ENCODE measurements at places on chromosomes 1 and 21. TPM values are rescaled to one million over a fixed set of nuclear protein-coding genes. Genes with fewer than 3 reads are reported as not detected.
A peak's percentile ranks its signal among the peaks of the same experiment; 100 is the strongest.

FNDC10 gene
- not detected for total RNA-seq

- DNase-seq, result no peak
Measured at GRCh38 chr1:101392552-101392951, 155.7 kb downstream of the S1PR1 start.

DNA sequence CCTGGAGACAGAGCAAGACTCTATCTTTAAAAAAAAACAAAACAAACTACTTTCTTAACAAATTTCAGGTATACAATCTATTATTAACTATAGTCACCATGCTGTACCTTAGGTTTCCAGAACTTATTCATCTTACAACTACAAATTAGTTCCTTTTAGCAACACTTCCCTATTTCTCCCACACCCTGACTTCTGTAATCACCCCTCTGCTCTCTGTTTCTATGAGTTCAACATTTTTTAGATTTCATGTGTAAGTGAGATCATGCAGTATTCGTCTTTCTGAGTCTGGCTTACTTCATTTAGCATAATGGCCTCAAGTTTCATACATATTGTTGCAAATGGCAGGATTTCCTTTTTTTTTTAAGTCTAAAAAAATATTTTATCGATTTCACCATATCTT lies 77.9 kb upstream of the LPGAT1 start:
- no peak for DNase-seq

GRCh38 chr1:3467096-3468036 lies 12.9 kb downstream of the ARHGEF16 start:
- DNase-seq, result no peak

DNA sequence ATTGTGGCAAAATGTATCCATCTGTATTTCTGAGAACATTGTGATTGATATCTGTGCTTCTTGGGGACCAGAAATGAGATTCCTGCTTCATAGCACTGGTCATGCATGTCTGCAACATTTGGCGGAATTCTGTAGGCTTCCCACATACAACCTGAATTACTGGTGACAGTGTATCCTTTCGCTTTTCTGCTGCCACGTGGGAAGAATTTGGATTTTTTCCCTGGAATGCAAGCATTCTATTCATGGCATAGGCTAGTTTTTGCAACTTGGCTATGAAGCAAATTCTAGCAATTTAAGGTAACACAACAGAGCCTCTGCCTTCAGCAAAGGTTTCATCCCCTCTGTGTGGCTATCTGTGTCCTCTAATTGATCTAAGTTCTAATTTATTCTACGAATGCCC lies 85.9 kb downstream of the BCAR3 start:
- no peak for DNase-seq

- DNase-seq, result peak; percentile 24
Measured at GRCh38 chr1:199124351-199124750, 485.5 kb downstream of the PTPRC start.

- no peak for DNase-seq
Measured at GRCh38 chr1:232403017-232403714, 226.8 kb downstream of the SIPA1L2 start.

AGT gene
- total RNA-seq, result 15.2 TPM

GRCh38 chr1:115593365-115594259 lies 48.2 kb upstream of the VANGL1 start:
- DNase-seq, result no peak

OR2L13 gene
- not detected for total RNA-seq

OR10T2 gene
- total RNA-seq, result not detected

TRIM58 gene
- total RNA-seq, result not detected

- DNase-seq, result no peak
Measured at GRCh38 chr1:67434491-67434890, 4.3 kb upstream of the SERBP1 start.

VWA1 gene
- total RNA-seq, result 2.0 TPM

TEDDM1 gene
- not detected for total RNA-seq

DNA sequence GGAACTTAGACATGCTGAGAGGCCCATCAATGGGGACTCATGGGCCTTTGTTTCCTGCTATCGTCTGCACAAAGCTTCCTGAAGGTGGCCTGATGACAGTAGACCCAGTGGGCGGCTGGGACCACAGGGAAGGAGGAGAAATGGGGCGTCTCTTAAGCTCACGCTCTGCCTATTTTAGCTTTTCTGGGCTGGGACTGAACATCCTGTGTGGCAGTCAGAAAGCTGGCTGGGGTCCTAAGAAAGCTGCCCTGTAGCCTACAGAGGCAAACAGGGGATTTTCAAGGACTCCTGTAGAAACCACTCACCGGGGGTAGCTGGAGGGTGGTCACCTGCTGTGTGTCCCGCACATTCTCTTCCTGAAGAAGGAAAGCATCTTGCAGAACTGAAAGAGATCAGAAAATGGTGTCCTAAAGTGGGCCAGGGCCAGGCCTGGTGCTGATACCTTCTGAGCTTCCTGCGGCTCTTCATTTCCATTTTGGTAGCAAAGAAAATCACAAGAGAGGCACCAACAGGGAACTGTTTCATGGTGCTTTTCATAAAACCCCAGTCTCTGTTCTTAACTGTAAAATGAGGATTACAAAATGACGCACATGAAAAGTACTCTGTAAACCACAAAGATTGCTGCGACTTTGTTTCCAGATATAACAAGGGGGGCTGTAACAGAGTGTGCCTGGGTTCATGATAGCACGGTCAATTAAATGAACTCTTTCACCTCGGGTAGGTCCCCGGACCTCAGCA lies 8.6 kb downstream of the ZNF496 start:
- no peak for DNase-seq

DNA sequence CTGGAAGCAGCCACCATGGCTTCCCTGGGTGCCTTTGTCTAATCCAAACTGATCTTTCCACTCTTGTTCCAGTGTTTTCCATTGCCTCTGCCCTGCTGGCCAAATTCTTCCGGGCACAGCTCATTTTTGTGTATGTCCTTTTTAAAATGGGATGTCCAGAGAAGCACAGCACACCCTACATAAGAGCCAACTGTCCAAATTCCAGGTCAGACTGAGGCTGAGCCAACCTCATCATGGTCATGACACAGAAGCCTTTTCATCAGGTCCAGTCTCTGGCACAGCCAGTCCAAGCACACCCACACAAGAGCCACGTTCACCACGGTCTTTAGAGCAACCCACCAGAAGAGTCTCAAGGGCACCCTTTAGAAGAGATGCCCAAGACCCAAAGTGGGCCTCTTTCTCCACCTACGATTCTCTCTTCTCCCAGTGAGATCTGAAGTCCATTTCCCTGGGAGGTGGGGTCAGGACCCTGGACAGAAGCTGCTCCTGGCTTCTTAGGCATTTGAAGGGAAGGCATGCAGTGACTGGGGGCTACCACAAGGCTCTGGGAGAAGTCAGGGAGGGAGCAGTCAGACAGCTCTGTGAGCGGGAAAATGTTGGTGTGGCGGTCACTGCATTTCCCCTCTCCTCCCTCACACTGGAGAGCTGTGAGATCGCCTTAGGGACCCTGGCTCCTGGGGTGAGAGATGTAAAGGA lies 53.2 kb downstream of the SYT2 start:
- DNase-seq, result peak; percentile 53

DNA sequence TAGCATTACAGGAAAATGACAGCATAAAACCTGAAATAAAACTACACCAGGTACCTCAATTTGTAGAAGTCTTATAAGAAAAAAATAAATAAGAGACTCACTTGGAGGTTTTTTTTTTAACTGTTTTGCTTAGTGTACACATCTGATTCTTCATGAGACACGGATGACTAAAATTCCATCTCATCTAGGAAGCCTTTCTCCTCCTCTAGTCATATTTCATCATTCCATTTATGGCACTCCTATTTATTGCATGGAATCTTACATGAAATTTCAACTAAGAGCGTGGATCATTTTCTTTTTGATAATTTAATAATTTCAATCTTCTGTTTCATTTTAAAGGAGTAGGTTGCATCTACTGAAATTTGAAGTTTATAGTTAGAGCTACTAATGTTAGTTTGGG lies 1.6 kb upstream of the PTGS2 start:
- no peak for DNase-seq

GRCh38 chr1:164771619-164772361 lies 212.8 kb downstream of the PBX1 start:
- peak; percentile 81 for DNase-seq

- DNase-seq, result no peak
Measured at GRCh38 chr1:8152731-8153702, 126.9 kb upstream of the ERRFI1 start.

DNA sequence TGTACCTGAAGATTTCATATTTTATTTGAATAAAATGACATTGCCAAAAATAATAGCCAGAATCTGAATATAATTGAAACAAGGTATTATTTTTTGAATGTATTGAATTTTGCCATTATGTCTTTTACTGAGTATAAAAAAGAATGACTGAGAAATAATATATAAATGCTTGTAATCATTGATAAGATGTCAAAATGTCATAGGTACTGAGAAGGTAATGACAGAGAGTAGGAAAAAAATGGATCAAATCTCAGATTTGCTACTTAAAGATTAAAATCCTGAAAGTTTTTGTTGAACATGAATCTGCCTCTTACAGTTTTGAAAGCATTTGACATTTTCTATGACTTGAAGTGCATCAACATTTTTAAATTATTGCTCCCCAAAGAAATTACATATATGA lies 1069.9 kb upstream of the ADGRL4 start:
- DNase-seq, result no peak

GRCh38 chr1:16421201-16421600 lies 16.0 kb downstream of the SPATA21 start:
- DNase-seq, result no peak

DNA sequence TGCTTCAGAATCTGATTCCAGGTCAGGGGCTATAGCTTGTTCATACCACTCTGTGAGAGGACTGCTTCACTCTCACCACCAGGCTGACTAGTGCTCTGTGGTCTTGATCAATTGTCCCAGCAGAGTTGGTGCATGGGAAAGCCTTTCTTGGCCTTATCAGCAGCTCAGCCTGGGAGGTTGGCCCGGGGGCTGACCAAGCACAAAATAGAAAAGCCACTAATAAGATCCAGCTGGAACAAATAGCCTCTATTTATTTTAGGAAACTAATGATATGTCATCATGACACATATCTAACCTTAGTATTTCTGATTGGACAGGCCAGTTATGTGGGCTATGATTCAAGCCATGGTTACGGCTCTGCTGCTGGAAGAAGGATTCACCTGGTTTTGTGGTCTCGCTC lies 134.2 kb downstream of the GDAP2 start:
- DNase-seq, result peak; percentile 79

- DNase-seq, result no peak
Measured at GRCh38 chr1:109905491-109905890, 5.2 kb upstream of the CSF1 start.

CD5L gene
- not detected for total RNA-seq

- DNase-seq, result no peak
Measured at GRCh38 chr1:72946903-72947499, 664.7 kb upstream of the NEGR1 start.

GRCh38 chr1:162625679-162626078 lies 6.6 kb upstream of the DDR2 start:
- DNase-seq, result no peak
